ENCODE measurements at places on chromosomes 6 and 20.

- peak; percentile 66 for DNase-seq
These were observed 26.8 kb upstream of the CLIC5 start for GRCh38 chr6:46042355-46042999.

DNA sequence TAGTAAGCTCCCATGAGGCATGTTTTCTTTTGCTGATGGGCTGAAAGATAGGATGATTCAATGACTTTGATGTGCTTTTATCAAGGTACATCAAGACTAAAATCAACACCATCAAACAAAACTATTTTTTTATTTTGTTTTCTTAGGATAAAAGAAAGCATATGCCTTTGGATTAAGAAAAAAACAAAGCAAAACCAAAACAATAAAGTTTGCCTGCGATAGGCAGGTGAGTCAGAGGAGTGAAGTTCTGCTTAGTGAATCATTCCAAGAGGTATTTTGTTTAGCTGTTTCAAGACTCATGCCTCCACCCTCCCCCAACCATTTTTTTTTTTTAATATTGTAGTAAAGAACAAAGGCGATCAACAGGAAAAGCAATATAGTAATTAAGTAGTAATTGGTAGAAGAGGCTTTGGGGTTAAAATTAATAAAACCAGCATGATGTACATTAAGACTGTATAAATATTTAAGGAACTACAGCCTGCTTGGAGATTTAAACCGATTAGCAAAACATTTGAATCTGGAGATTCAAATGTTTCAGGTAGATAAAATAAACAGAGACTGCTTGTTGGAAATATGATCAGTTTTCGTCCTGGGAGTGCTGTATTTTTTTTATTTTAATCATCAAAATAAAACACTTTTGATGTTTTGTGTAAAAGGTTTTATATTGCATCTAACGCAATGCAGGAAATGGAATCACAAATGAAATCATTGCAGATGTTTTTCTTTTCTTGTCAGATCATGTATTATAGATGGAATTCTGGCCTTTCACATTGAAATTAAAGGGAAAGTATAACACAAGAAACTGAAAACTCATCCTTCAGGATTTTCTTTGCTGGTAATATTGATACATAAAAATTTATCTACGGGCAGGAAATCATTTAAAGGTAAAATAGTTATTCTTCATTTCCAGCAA is 482.3 kb upstream of the MANEA start:
- DNase-seq, result no peak

DNA sequence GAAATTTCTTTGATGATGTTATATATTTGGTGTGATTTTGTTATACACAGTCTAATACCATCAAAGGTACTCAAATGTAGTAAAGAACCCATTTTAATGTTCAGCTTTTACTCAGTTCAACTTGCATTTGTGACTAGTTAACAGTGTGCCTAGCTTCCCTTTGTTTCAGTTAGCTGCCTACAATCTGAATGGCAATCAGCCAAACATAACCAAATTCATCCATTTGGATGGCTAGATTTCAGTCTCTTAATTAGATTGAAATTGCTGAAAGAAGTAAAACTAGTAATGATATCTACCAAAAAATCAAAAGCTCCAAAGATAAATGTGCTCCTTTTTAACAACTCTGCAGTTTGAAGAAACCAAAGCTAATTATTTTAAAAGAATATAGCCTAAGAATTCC is 6.9 kb downstream of the EPHA7 start:
- no peak for DNase-seq

DNA sequence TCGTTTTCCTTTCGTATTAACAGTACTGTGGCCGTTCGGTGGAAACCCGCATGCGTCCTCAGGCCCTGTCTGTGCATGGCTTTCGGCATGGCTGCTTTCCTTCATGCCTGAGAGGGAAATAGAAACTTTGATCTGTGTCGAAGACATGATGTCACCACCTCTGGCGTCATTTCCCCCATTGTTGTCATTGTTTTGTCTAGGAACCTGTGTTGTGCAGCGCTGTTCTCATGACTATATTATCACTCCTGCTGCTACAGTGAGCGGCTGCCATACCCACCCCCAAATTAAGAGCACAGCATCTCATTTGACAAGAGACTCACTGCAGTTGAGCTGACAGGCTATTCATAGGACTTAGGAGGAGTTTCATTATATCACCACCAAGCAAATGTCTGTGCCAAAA is 172.3 kb downstream of the TMEM242 start:
- no peak for DNase-seq

DNA sequence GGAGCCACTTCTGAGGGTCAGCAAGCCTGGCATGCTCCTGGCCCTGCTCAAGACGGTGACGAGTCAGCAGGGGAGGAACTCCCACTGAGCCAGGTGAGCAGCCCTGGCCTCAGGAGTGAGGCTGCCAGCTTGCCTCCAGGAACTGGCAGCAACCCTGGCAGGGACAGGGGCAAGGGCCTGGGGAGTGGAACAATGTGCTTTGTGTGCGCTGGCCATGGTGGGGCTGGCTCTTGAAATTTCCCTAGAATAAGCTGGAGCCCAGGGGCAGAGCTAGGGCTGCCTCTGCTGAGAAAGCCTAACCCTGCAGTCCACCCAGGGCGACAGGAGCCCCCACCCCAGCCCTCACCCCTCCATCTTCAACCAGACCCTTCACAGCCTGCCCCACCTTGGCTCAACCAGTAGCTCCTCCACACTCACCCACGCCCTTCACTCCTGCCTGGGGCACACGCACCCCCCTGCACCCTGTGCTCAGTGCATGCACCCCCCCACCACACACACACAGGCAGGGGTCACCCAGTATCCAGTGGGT is 88.0 kb downstream of the MRPL14 start:
- DNase-seq, result no peak

DNA sequence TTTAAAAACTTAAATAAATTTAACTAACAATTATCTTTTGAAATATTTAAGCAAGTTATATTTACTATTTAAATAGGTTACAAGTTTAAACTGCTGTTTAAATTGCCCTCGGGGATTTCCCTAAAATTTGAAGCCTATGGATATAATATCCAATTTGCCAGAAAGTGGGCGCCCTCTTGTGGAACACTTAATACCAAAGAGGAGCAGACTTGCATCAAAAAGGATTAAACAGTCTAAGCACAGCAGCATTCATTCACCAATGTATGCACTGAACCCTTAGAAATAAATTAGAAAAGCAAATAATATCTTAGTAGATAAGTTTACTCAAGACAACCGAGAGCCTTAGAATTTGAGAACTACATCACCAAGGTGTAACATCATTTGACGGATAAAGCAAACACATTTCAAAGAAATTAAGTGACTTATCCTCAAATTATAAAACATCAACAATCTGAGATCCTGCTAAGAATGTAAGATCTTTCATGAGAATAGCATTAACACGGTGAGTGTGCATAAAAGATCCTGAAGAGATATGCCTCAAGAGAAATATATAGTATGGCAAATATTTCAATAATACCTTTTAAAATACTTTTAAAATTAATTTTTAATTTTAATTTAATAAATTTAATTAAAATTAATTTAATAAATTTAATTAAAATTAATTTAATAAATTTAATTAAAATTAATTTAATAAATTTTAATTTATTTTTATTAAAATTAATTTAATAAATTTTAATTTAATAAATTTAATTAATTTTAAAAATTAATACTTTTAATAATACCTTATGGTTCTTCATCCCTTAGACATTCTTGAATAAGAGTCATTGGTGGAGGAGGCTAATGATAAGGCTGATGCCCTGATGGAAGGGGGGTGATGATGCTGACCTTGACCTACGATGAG is 11.5 kb upstream of the MEP1A start:
- DNase-seq, result peak; percentile 85

DNA sequence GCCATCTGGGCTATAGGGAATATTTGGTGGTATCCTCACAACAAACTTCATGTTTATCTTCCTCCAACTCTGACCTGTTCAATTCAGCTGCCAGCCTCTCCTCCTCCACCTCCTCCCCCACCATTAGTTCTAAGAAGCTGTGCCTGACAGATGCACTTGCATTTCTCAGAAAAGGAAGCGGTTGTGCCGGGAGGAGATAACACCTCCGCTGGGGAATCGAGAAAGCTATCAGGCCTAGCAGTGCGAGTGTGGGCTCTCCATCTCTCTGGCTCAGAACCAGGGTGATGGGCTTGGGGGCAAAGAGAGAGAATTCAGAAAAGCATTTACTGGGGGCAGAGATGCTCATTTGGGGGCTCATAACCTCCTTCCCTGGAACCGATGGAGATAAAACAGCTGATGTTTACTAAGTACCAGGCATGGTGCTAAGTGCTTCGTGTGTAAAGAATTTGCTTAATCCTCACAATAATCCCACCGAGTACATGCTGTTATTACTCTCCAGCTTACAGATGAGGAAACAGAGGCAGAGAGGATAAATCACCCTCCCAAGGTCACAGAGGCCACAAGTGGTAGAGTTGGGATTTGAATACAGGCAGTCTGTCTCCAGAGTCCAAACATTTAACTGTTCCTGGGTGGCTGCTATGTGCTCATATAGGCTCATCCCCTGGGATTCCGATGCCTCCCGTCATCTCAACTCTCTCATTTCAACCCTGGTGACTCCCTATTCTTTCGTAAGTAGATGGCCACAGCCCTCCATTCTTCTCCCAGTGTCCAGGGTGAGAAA is 38.3 kb downstream of the COX4I2 start:
- peak; percentile 40 for DNase-seq

DNA sequence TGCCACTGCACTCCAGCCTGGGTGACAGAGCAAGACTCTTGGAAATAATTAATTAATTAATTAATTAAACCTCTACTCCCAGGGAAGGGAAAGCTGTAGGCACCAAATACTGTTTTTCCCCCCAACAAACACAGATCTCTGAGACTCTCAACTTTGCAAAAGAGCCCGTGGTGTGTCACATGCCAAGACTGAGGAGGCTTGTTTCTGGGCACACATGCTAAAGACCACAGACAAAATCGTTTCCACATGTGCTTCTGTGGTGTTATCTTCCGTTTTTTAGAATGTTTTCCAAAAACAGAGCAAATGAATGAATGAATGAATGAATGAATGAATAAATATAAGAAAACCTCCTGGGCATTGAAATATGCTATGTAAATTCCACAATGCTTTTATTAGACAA is 55.6 kb upstream of the ATXN1 start:
- no peak for DNase-seq

DNA sequence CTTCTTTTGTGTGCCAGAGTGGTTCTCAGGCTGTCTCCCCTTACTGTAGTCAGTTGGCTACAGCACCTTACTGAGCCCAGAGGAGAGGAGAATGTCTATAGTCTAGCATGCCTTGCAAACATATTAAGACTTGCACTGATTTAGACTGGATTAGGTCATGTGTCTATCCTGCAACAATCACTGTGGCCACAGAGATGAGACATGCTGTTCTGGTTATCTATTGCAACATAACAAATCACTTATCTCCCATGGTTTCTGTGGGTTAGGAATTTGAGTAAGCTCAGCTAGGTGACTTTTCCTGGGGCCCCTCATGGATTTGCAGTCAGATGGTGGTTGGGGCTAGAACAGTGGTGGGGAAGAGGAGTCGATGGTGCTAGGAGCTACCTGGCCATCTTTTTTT is 261.3 kb downstream of the SOD2 start:
- no peak for DNase-seq

DNA sequence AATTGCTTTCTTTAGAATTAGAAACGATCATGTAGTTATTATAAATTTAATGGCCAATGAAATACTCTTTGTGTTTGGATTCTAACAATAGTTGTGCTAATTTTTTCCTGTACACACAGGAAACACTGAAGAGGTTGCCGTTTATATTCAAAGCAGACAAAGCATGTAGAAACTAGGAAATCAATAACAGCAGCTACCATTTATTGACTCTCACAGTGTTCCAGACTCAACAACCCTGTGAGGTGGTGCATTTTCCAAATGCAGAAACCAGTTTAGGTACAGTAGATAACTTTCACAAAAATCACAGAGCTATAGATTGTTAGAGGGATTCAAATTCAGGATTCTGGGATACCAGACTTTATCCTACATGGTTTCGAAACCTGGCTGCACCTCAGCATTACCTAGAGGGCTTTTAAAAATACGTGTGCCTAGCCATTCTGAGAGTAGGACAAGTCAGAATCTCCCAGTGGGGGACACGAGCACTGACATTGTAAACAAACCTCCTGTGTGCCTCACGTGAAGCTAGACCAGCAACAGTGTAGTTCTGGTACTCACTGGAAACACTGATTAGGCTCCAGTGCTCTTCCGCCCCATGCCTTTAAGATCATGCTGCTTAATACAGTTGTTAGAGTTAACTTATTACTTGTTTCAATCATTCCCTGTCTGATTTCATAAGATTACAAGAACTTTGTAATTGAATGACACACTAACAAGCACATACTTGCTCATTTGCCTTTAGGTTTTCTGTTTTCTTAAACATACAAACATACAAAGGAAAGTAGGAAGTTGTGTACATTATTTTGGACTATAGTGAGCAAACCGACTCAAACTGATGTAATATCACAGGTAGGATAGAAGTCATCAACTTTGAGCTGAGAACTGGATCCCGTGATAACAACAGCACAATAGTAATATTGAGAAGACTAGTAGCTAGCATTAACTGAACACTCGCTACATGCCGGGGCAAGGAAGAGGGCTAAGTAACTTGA is 65.8 kb downstream of the MAP3K4 start:
- no peak for DNase-seq

GRCh38 chr20:63132715-63133471 is 83.0 kb downstream of the YTHDF1 start:
- no peak for DNase-seq

DNA sequence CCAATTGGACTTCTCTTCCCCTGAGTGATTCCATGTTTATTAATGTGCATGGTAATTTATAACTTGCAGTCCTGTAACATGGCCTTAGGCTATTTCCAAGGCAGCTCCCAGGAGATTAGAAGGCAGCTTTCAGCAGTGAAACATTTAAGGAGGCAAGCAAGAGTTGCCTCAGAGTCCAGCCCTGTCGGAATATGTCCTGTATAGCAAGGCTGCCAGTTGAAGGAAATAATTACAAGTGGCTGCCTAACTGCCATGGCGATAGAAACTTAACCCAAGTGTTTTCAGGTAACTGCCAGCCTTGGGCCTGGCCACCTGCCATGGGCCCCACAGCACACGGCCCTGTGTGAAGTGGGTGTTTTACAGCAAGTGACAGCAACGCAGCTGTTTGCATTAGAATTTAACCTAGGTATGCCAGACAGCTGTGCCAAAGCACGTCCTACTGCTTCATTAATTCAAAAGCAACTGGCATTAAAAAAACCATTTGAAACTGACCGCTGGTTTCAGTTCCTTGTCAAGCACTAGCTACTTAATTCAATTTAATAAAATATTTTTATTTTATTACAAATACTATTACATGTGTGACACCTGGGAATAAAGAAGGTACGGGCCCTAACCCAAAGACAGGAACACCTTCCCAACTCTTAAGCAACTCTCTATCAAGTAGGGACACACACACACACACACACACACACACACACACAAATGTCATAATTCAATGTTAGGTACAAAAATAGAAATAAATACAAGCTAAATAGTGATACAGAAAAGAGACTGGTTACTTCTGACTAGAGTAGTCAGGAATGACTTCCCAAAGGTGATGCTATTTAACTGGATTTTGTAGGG is 151.8 kb upstream of the HEY2 start:
- DNase-seq, result no peak

Data from suppressor macrophage (primary cell).